ENCODE measurements at places on chromosomes 1 and 21. TPM values are rescaled to one million over a fixed set of nuclear protein-coding genes. Genes with fewer than 3 reads are reported as not detected.

Gene PSRC1
- 3.0 TPM for total RNA-seq

Gene HMCN1
- total RNA-seq = 427 TPM

Gene NBL1
- 70.7 TPM for total RNA-seq

Gene TMEM51
- total RNA-seq = 1.7 TPM

Gene BNIPL
- 0.12 TPM for total RNA-seq

Gene PERM1
- not detected for total RNA-seq

Gene TGFB2
- total RNA-seq = 17.0 TPM

Gene ABCD3
- total RNA-seq = 31.2 TPM

Gene FALEC
- total RNA-seq = not detected

Gene LAX1
- not detected for total RNA-seq

Gene ESRRG
- under 0.01 TPM for total RNA-seq

Gene C4BPA
- not detected for total RNA-seq

Gene AMPD1
- not detected for total RNA-seq

Data from hair follicle dermal papilla cell (primary cell).